ENCODE measurements at places on chromosomes 4 and X.

- no peak for DNase-seq
Measured at GRCh38 chr4:19776021-19776459, 475.7 kb upstream of the SLIT2 start.

DNA sequence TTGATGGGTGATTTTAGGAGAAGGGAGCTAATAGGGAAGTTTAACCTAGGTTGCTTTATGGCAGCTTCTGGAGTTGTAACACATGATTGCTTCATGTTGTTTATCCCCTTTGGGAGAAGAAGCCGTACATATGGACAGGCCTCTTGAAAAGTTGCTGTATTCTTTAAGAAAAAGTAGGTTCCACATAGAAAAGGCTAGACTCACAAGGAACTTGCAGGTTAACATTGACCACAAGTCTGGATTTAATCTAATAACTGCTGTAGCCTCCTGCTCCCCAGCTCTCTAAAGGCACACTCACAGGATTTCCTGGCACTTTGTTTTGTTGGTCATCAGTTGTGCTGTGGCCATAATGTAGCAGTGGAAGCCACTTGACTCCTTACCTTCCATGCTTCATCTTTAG is 19.7 kb downstream of the FNIP2 start:
- DNase-seq, result no peak

GRCh38 chrX:21745756-21746155 is 12.2 kb downstream of the SMPX start:
- DNase-seq, result peak; percentile 9

DNA sequence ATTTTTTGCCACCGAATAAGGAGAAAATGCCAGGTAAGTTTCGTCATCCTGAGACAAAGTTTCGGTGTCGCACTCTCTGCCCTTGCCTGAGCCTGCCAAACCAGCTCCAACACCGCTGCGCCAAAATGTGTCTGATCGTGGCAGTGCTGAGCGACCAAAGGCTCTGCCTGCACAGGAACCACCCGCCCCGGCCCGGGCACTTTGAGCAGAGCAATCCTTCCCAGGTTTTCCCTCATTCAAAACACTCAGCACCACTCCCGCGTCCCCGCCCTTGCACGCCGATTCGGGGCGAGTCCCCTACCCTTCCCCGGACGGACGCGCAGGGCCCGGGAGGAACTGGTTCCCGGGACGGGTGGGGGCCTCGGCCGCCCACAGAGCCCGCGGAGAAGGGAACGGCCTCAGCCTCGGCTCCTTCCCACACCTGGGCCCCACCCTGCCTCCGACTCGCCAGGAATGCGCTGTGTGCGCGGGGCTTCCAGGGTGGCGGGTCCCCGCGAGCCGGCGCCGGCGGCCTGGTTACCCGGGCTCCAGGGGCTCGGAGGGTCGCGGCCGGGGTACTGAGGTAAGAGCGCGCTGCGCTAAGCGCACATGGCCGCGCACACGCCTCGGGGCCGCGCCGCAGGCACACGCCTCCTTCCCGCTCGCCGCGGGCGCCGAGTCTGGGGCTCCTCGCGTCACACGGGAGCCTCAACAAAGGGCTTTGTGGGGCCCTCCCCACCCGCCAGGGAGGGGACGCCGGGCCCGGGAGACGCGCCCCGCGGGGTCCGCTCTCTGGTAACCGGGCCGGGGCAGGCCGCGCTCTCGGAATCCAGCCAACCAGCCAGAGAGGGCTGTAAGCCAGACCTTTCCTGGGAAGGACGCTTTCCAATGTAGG is at the start of gene C4orf36:
Gene C4orf36, minus strand, starts transcription at position 661 of the 874 bp plus-strand sequence. CDS start 902 bp downstream, outside the sequence.
- peak; percentile 59 for DNase-seq

DNA sequence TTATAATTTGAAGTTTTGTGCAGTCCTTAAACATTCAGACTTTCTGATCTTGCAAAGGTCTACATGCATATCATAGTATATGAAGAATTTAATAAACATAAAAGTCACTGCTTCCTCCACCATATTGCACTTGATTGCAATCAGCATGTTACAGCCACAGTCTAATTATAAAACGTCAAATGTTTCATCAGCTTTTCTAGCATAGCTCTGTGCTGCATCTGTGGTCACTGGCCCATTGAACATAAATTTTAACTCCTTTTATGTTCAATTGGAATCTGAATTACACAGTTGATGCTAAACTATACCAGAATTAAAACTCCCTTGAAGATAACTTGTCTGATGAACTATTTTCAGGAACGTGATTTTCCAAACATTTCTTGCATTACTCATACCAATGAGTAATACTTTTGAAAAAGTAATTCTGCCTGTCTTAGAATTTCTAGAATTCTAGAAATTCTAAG is 329.1 kb downstream of the GALNTL6 start:
- no peak for DNase-seq

DNA sequence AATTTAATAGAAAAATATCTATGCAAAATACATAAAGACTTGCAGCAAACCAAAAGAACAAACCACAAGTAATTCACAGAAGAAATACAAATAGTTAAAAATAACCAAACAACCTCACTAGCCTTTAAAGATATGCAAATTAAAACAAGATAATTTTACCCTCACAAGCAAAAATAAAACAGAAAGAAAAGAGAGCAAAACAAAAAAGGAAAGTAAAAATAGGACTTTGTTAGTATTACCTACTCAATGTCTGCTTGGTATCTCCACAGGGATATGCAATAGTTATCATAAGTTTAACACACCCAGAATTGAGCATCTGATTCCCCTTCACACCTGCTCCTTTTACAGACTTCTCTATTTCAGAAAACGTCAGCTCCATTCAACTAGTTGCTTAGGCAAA is 737.5 kb upstream of the MAGEB2 start:
- DNase-seq, result peak; percentile 15

DNA sequence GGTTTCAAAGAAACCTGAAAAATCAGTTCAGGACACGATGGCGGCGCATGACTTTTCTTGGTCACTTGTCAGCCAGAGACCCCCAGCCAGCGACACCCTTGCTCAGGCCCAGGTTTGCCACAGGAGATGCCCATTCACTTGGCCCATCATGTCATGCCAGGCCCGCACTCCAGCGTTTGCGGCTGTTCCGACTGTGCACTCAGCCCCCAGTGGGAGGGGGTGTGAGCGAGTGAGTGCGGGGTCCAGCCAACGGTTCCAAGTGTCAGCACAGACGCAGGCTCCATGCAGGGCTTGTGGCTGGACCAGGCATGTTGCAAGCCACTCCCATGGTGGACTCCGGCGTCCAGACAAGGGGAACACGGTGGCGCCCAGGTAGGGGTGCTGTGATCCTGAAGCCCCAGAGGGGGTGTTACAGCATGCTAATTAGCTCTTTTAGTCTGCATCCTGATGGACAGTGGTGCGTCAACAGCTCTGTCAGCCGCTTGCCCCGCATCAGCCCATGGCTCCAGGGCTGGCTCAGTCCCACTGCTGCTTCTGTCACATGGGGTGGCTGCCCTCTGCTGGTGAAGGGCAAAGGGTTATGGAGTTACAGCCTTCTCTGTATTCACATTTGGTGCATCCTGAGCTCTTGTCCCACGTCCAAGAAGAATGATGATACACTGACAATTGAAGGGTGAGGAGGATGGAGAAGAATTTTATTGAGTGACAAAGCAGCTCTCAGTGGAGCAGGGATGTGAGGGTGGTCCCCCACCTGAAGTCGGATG is 3.7 kb upstream of the MAEA start:
- DNase-seq, result peak; percentile 49

GRCh38 chr4:153780876-153781275 is 8.0 kb downstream of the SFRP2 start:
- no peak for DNase-seq

DNA sequence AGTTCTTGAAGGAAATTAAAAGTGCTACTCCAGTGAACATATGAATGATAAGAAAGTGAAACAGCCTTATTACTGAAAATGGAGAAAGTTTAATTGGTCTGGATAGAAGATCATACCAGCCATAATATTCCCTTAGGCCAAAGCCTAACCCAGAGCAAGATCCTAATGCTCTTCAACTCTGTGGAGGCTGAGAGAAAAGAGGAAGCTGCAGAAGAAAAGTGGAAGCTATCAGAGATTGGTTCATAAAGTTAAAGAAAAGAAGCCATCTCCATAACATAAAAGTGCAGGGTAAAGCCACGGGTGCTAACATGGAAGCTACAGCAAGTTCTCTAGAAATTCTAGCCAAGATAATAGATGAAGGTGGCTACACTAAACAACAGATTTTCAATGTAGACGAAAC is 85.5 kb upstream of the ATOH1 start:
- DNase-seq, result no peak

GRCh38 chr4:1244978-1245471 is 3.9 kb downstream of the CTBP1 start:
- DNase-seq, result no peak

DNA sequence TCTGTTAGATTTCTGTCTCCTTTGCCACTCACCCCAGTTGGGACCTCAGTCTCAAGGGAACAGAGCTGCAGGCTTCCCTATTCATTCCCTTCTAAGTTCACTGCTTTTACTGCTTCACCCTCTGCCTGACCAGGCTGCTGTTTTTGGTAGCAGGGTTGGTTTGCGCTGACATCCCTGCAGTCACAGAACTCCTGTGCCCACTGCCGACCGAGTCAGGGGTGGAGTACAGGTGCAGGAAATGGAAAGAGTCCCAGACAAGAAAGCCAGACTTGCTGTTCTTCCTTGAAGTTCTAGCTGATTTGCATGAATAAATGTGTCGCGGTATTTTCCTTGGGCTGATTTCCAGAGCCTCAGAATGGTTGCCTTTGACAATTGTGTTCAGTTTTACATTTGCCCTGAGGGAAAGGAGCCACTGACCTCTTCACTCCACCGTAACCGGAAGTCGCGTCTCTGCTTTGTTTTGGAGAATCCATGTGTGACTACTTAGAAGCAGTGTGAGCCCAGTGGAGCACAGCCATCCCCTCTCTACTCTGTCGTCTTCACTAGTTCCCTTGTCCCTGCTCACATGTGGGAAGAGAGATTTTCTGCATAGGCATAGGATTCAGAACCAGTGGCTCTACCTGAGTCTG is 84.8 kb downstream of the TNIP2 start:
- no peak for DNase-seq
